ENCODE measurements at places on chromosomes 4 and X. TPM values are rescaled to one million over a fixed set of nuclear protein-coding genes. Genes with fewer than 3 reads are reported as not detected.

HSPA4L gene
- total RNA-seq, result 7.1 TPM

DMD gene
- total RNA-seq, result 210 TPM

PDLIM3 gene
- total RNA-seq, result 1,331 TPM

SPANXB1 gene
- not detected for total RNA-seq

AMER1 gene
- total RNA-seq, result 4.5 TPM

RBMXL3 gene
- total RNA-seq, result not detected
